ENCODE measurements at places on chromosomes 11 and 22.

GRCh38 chr11:110424775-110425444, 4.8 kb upstream of the FDX1 start:
- DNase-seq: no peak

DNA sequence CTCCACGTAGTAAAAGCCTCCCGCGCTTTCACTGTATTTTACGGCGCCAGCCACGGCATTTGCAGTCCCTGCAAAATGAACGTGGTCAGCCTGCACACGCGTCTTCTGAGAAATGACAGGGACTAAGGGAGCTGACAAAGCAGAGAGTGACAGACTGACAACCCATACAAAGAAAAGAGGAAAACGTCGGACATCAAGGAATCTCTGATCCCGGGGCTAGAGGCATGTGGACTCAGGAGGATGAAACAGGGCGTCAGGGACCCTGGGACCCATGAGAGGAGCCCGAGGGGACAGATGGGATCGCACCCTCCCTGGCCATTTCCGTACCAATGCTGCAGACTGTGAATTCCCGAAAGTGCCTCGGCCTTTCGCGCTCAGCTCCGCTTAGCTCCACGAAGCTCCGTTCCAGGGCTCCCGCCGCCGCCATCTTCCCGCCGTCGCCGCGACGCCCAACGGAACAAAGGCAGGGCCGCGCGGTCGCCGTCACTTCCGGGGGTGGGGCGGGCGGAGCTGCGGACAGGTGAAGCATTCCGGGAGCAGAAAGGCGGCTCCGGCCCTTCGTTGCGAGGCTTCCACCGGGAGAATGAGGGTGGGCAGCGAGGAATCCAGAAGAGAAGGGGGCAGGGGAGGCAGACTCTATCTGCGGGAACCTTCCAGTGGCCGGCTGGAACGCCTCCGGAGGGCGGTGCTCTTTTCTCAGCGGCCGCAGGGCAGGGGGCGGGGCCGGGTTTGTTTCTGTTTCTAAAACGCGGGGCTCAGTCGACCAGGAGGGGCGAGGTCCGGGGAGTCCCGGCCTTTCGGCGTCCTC, at the start of gene NUP160:
Gene NUP160, minus strand, starts transcription at position 459 of the 808 bp plus-strand sequence. Its CDS starts 32 bp downstream, at position 427.
- DNase-seq: peak; percentile 85

DNA sequence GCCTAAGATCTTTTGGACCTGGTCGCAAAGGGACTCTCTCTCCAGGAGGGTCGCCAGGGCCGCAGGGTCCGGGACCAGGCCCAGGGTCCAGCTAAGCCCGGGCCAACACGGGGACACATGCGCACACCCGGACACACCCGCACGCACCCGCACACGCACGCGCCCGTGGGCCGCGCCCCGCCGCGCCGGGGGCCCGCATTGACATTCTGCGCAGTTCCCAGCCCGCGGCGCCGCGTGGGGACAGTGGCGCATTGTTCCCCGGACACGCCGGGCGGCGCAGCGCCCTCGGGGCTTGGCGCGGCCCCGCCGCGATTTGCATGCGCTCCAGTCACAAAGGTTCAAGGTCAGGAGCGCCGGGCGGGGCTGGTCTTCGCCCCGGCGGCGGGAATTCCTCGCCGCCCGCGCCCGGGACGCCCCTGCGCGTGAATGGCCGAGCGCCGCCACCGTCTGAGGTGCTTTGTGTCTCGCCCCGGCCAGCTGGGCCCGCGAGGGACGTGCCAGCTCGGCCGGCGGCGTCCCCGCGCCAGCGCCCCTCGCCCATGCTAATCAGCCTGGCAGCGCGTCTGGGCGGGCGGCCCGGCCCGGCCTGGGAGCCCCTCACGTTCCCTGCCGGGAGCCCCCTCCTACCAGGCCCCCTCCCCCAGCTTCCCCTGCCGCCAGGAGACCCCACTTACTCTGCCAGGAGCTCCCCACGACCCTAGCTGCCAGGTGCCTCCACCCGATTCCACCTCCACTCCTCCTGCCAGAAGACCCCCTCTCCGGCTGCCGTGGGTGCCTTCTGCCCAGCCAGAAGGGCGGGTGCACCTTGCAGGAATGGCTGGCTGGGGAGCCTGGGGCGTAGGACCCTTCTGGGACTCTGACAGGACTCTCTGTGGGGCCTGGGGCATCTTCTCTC, 50.5 kb upstream of the WNT7B start:
- DNase-seq: no peak

GRCh38 chr11:79541466-79541865, 100.6 kb upstream of the TENM4 start:
- no peak for DNase-seq

DNA sequence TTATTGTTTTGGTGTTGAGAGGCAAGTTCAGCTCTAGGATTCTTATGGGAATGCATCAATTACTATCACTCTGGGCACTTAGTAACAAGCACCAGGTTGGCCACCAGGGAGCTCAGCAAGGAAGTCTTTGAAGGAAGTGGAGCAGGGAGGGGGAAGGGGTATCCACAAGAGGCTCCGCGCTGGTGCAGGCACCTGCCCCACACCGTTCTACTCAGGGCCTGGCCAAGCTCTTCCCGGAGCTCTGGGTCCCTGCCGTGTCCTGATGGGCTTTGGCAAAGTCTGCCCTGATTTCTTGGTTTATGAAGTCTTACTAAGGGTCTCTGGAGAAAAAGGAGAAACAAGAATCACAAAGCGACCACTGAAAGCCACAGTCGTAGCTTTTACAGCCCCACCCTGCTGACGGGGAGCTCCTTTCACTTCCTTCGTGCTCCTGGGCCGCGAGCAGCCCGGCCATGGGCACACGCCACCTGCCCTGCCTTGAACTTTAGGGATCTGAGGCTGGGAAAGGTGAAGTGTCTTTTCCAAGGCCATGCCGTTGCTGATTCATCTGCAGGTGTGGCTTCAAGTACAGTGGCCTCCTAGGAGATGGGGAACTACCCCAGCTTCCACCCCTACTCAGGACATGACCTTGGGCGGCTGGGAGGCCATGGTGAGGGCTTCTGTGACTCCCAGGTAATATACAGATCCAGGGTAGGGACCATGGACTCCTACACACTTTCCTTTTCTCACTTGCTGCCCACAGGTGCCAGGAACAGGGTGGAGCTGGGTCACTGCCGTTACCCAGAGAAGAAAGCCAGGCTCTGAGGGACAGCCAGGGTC, 15.9 kb upstream of the LRRC32 start:
- no peak for DNase-seq

DNA sequence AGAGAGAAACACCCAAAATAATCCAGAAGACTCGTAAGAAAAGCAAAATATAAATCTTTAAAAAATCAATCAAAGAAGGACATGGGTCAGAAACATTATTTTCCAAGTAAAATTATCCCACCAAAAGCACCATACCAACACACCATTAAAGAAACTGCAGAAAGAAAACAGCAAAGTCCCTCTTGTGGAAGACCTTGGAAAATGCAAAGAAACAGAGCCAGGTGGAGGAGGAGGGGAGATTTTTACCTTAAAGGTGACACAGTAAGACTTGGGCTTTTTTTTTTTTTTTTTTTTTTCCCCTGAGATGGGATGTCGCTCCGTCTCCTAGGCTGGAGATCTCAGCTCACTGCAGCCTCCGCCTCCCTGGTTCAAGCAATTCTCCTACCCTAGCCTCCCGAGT, 123.8 kb downstream of the LARGE1 start:
- no peak for DNase-seq

DNA sequence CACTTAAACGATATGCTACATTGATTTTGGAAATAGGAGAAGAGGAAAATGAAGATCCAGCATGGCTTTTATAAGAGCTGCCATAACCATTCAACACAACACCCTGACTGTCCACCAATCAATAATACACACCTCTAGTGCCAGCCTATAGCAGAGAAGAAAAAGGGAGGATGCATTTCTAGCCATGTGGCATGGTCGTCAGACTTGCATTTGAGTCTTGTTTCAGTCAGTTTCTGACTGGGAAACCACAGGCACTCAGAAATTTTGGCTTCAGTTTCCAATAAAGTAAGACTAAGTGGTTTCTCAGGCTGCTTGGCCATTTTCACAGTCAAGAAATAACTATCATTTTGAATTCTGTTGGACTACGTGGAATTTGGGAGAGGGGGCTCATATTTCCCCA, 523.5 kb upstream of the LRRC4C start:
- DNase-seq: no peak

- no peak for DNase-seq
Observed at GRCh38 chr11:86737737-86738136, 62.6 kb upstream of the PRSS23 start.

- no peak for DNase-seq
Observed at GRCh38 chr22:19749876-19750275, 10.7 kb upstream of the TBX1 start.
